Pancreas (tissue), 10 donors: ENCODE measurements at places on chromosomes 6 and 20. TPM values are rescaled to one million over a fixed set of nuclear protein-coding genes. Genes with fewer than 3 reads are reported as not detected.

DNA sequence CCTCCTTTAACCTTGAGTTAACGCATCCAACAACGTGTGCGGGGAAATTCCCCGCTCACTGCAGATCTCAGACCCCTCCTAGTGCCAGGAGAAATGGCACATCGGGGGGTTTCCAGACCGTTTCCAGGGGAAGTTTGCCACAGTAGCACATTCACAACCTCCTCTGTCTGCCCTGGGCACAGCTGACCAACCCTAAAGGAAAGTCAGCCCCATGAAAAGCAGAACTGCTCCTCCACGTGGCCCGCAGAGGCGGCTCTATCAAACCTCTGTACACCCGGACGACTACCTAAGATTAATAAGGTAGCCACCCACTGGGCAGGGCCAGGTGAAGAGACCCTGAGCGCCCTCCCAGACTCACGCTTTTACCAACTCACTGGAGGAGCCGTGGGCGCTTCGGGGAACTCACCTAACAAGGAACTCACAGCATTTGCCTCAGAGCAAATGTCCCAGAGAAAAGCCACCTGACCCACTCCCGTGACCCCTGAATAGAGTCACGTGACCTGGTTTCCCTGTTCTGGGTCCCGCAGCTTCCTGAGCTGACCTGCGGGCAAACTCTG lies 93.1 kb downstream of the PRND start:
- no peak overlapping the region for H3K4me3 ChIP-seq
- DNase-seq: peak; percentile 45
- H3K36me3 ChIP-seq: no peaks in the 10 kb centered on the region
- H3K27me3 ChIP-seq: no peaks in the 10 kb centered on the region
- H3K4me1 ChIP-seq: no peaks in the 10 kb centered on the region

Gene ADGRG6
- 2.6 TPM for total RNA-seq

DNA sequence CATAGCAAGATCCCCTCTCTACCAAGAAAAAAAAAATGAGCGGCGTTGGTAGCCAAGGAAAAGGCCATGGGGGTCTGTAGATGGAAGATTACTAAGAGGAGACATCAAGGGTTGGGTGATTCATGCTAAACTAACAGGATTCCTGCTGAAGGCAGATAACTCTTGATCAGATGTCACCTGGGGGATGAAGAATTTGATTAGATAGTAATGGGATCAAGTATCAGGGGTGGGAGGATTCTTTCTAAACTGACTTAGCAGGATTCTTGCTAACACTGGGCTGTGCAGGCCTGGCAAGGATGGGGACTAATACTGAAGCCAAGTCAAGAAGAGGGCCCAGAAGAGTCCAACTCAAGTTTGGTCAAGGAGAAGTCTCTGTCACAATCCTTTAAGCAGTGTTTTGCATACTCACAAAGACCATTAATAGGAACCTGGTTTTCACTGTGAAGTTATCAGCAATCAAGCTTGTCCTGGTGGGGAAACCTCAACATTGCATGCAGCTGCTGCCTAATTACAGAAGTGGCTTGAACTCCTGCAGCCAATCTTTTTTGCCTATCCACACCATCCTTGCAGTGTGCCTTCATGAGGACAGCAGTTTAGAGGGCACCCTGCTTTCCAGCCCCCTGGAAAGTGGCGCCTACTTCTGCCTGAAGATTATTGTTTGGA lies 61.3 kb downstream of the ANKRD6 start:
- H3K27ac ChIP-seq: no peak overlapping the region
- DNase-seq: no peak
- no peak overlapping the region for H3K4me3 ChIP-seq

- DNase-seq: no peak
- H3K4me3 ChIP-seq: no peak overlapping the region
- no peaks in the 10 kb centered on the region for H3K36me3 ChIP-seq
Observed at GRCh38 chr20:50146732-50147662, 6.5 kb downstream of the PEDS1 start.
